Tibial nerve (tissue), 4 donors: ENCODE measurements at places on chromosomes 1 and 21. TPM values are rescaled to one million over a fixed set of nuclear protein-coding genes. Genes with fewer than 3 reads are reported as not detected.

- H3K27ac ChIP-seq, result peak overlapping the region; percentile 87
- peak overlapping the region; percentile 63 for H3K4me3 ChIP-seq
- no peaks in the 10 kb centered on the region for H3K36me3 ChIP-seq
- H3K4me1 ChIP-seq, result peaks cover 35% of the 10 kb centered on the region
- no peak for DNase-seq
These were observed 7.6 kb downstream of the EFNA3 start for GRCh38 chr1:155086128-155086741.

DNA sequence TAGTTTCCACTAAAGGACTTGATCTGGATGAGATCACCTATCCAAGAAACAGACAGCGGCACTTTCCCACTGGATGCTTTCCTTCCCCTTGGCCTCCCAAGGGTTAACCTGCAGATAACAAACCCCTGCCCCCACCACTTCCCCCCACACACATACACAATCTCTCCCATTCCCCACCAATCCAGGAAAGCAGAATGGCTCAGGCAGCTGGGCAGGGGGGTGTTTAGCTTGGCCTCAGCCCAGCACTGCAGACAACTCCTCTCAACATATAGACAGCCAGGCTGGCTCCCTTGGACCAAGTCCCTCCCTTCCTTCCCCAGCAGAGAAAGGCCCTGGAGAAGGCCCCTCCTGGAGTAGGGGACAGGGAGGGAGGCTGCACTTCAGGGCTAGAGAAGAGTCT is 24.6 kb downstream of the PLEKHA6 start:
- no peaks in the 10 kb centered on the region for H3K36me3 ChIP-seq
- H3K27me3 ChIP-seq, result no peaks in the 10 kb centered on the region
- no peaks in the 10 kb centered on the region for H3K4me1 ChIP-seq

GRCh38 chr1:186473047-186473446 is 12.1 kb upstream of the PDC start:
- no peaks in the 10 kb centered on the region for H3K4me1 ChIP-seq
- H3K27me3 ChIP-seq, result no peaks in the 10 kb centered on the region
- no peak overlapping the region for H3K27ac ChIP-seq
- no peak overlapping the region for H3K4me3 ChIP-seq
- no peaks in the 10 kb centered on the region for H3K36me3 ChIP-seq
- DNase-seq, result no peak

GLIS1 gene
- total RNA-seq, result 0.59 TPM

TP73 gene
- not detected for total RNA-seq
